ENCODE measurements at places on chromosomes 5 and 9. TPM values are rescaled to one million over a fixed set of nuclear protein-coding genes. Genes with fewer than 3 reads are reported as not detected.

The MYMK gene
- total RNA-seq: not detected

The SHISAL2B gene
- not detected for total RNA-seq

The NRG2 gene
- total RNA-seq: under 0.01 TPM

The LCN12 gene
- not detected for total RNA-seq

The SNCB gene
- not detected for total RNA-seq

- peak; percentile 57 for DNase-seq
Measured at GRCh38 chr9:104775976-104776375, 12.0 kb downstream of the NIPSNAP3B start.

DNA sequence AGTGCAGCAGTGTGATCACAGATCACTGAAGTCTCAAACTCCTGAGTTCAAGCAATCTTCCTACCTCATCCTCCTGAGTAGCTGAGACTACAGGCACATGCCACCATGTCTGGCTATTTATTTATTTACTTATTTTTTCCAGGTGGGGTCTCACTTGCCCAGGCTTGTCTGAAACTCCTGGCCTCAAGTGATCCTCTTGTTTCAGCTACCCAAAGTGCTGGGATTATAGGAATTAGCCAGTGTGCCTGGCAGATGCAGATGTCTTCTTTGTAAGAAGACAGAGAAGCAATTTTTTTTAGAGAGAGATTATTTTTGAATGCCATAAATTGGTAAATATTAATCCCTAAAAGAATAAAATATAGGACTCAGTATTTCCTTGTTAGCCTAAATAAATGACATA lies 54.3 kb downstream of the CHSY3 start:
- DNase-seq: peak; percentile 10

DNA sequence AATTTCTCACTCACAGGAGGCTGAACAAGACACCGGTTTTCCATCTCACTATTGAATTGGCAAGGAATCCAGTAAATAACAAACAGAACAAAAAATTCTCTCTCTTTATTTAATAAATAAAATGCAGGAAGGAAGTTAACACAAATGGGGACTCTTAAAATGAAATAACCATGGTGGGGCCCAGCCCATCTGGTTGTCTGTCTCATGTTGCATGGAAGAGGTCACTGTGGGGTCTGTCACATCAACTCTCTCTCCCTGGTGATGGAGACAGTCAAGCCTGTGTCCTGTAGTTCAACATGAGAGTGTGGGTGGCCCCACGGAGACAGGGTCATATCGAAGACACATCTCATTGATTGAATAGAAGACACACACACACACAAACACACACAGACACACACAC lies 297.7 kb downstream of the IRX2 start:
- DNase-seq: no peak

GRCh38 chr5:119168401-119168800 lies 97.5 kb downstream of the DMXL1 start:
- peak; percentile 23 for DNase-seq

GRCh38 chr5:95873351-95873750 lies 50.8 kb upstream of the GLRX start:
- no peak for DNase-seq

DNA sequence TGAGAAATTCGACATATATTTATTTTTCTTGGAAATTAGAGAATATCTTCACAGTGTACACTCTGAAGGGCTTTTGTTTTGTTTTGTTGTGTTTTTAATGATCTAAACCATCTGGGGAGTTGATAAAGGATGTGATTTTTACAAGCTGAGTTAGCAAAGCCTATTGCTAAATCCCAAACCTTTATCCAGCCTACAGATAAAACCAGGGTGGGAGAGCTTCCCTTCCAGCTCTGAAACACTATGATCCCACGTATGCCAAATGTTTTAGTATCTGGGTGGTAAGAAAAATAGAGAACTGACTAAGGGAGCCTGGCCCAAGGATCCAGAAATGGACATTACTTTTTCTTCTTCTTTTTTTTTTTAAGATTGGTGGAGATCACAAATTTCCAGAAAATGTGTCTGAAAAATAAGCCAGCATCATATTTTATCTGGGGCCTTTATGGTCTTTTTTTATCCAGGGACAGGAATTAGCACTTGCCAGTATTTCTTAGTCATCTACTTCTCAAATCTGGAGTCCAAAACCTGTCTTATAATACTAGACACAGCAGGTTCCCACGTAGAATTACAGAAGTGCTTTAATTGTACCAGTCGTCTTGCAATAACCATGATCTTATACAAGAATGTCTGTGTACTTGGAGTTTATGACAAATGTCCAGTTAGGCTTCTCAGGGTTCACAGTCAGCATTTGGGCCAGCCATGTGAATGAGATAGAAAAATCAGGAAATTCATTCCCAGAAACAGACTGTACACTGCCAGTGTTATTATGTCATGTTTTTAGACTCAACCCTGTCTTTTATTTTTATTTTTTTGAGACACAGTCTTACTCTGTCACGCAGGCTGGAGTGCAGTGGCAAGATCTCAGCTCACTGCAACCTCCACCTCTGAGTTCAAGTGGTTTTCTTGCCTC lies 290.8 kb upstream of the MPDZ start:
- no peak for DNase-seq

DNA sequence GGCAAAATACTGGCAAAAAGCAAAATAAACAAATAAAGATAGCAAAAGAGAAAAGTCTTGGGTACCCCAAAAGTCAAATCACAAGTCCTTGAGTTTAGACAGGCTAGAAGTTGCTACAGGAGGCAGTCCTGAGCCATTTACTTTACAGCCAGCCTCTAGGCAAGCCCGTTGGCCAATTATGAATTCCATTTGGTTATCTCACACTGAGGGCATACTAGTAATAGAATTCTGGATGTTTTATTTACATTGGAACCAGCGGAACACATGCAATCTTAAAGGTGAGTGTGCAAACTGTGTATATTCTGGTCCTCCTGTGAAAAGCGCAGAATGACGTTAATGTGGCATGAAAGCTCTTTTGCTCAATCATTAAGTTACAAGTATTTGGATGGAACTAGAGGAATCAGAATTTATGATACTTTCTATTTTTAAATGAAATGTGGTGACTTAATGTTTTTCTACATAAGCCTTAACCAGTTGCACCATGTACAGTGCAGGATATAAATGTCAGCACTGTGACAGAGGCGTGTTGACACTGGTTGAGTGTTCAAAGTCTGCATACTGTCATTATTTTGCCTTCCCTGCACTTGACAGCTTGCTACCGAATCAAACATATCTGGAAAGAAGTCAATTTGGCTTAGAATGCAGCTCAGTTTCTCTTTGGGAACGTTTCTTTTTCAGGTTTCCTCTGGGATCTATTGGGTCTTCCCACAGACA lies 7.9 kb downstream of the GDNF start:
- DNase-seq: peak; percentile 51

GRCh38 chr5:170545811-170546210 lies 42.0 kb downstream of the KCNIP1 start:
- no peak for DNase-seq

GRCh38 chr5:176187276-176188062 lies 50.8 kb upstream of the SIMC1 start:
- DNase-seq: no peak

DNA sequence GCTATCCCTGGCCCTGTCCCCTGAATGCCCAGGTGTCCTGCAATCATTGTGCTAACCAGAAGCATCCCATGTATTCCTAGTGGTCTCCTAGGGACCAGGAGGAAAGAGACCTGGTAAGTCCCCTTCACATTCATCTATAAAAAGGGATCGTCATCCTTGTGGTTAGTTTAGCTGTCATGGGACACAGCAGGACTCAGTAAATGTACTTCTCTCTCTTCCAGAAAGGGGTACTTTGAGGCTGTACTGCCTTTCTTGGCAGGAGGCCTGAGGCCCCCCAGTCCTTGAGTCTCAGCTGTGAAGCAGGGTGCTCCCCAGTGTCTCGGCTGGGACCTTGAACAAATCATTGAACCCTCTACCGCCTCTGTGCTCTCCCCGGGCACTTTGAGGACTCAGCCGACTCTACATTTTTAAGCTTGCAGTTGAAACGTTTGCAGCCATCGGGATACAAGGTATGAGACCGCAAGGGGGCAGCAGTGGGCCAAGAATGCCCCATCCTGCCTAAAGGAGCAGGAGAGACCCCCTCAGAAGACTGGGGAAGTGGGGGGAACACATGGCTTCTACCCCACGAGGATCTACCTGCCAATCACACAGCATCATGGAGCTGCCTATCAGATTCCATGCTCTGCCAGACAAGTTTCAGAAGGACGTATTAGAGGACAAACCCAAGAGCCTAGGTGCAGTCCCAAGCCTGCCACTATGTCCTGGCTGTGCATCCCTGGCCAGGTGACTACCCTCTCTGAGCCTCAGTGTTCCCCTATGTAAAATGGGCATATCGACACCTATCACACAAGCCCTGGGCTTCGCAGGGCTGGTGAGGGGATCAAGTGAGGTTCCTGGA lies 2.4 kb upstream of the PHYKPL start:
- DNase-seq: peak; percentile 41

All from bronchial epithelial cell (primary cell).